ENCODE measurements at places on chromosomes 6 and 20.

DNA sequence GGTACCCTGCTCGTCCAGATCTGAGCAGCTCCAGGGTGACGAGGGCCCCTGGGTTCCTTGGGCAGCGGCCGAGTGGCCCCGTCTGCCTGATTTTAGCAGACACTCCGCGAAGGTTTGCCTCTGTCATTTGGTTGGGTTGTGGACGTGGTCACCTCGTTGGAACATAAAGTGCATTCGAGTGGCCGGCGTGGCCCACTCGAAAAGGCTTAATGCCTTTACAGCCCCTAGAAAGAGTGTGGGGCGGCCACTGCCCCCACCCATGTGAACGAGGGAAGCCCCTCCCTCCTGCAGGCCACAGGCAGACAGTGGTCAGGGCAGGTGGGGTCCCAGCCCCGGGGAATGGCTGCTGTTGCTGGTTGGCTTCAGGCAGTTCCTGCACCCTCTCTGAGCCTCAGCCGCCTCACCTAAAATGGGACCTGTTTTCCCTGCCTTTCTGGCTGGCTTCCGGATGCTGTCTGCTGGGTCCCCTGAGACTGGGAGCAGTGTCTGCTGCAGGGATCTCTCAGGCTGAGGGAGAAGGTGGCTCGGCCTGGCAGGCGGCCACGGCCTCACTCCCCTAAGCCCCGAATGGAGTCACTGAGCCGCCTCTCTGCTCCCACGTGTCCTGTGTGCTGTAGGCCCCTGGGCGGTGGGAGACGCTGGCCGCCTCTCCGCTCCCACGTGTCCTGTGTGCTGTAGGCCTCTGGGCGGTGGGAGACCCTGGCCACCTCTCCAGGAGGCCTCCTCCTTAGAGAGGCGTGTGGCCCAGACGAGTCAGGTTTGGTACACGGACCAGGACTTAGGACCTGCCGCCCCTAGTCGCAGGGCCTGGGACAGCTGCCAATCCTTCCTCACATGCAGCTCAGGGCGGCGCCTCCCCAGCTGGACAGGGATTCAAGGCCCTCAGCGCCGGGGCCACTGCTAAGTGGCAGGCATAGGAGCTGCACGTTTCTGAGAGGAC lies 233.0 kb downstream of the ERMARD start:
- peaks cover 3% of the 10 kb centered on the region for H3K4me1 ChIP-seq
- H3K27me3 ChIP-seq: peaks cover 3% of the 10 kb centered on the region
- no peak for DNase-seq

GRCh38 chr6:33202799-33203198 lies 1.7 kb upstream of the HSD17B8 start:
- H3K27ac ChIP-seq: no peak overlapping the region
- H3K4me3 ChIP-seq: peak overlapping the region; percentile 29
- H3K4me1 ChIP-seq: peaks cover 57% of the 10 kb centered on the region
- no peak for DNase-seq

- no peak overlapping the region for H3K4me3 ChIP-seq
- no peaks in the 10 kb centered on the region for H3K27me3 ChIP-seq
- peaks cover 3% of the 10 kb centered on the region for H3K4me1 ChIP-seq
- H3K36me3 ChIP-seq: no peaks in the 10 kb centered on the region
Measured at GRCh38 chr20:22385602-22386305, 198.6 kb downstream of the FOXA2 start.

DNA sequence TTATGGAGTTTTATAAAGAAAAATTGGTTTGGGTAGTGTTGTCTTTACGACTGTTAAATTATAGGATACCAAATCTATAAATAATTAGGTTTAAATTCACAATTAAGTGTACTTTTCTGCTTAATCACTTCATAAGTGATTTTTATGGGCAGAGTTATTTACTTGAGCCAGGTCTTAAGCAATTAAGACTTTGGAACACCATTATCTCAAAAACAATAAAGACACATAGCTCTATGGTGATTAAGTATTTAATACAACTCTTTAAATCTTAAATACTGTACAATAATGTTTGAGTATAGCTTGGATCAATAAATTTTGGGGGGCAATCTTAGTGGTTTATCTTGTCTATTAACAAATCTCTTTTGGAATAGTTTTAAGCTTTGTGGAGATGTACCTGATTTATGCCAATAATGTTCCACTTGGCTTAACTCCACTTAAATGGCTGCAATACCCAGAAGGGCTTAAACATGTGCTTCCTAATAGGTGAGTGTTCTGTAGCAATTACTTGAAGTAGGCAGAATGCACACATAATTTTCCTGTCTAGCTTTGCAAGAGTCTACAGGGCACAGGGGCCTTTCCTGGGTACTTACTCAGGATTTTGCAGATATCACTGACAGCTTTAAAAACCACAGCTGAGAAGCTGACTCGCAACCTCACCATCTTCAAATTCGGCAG lies 7.5 kb downstream of the FERMT1 start:
- H3K36me3 ChIP-seq: no peaks in the 10 kb centered on the region
- no peak overlapping the region for H3K27ac ChIP-seq
- DNase-seq: no peak
- no peak overlapping the region for H3K4me3 ChIP-seq

DNA sequence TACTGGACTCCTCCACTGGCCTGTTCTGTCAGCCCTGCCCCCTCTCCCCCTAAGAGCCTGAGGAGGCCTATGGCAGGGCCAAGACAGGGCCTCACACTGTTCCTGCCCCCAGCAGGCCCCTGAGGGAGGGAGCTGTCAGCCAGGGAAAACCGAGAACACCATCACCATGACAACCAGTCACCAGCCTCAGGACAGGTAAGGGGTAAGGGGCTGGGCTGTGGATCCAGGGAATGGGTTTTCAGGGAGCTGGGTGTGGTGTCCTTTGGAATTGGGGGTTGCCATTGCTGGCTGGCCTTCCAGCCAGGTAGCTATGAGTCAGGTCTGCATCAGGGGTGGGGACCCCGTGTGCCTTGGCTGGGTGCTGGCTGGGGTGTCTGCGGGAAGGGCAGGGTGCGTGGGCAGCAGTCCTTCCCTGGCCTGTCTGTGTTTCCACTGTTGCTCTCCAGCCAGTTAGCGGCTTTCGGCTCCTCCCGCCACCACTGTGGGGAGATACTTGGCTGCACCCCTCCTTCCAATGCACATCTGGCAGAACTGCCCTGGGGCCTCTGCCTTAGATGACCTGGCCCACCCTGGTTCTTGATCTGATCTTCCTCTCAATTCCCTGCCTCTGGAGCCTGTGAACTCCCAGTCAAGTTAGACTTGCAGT lies 3.9 kb downstream of the SLC29A1 start:
- H3K27me3 ChIP-seq: no peaks in the 10 kb centered on the region
- H3K27ac ChIP-seq: no peak overlapping the region
- no peaks in the 10 kb centered on the region for H3K36me3 ChIP-seq
- peaks cover 15% of the 10 kb centered on the region for H3K4me1 ChIP-seq
- H3K4me3 ChIP-seq: no peak overlapping the region

GRCh38 chr6:63527658-63528514 lies 44.4 kb upstream of the LOC128125822 start:
- H3K4me3 ChIP-seq: no peak overlapping the region
- peaks cover 4% of the 10 kb centered on the region for H3K4me1 ChIP-seq
- H3K36me3 ChIP-seq: no peaks in the 10 kb centered on the region
- no peak overlapping the region for H3K27ac ChIP-seq
- H3K27me3 ChIP-seq: no peaks in the 10 kb centered on the region
- DNase-seq: no peak

DNA sequence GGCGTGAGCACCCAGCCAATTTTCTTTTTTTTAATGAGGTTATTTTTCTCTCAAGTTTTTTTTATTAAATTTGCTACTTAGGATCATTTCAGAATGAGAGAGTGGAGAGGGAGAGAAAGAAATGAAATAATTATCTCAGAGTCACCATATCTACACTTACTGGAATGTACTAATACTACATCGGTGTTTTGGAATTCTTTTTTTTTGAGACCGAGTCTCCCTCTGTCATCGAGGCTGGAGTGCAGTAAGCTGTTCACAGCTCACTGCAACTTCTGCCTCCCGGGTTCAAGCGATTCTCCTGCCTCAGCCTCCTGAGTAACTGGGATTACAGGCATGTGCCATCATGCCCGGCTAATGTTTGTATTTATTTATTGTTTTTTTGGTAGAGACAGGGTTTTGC lies 27.8 kb downstream of the ANKRD6 start:
- no peak for DNase-seq
- peaks cover 4% of the 10 kb centered on the region for H3K36me3 ChIP-seq
- H3K4me1 ChIP-seq: no peaks in the 10 kb centered on the region
- H3K27me3 ChIP-seq: no peaks in the 10 kb centered on the region
- H3K27ac ChIP-seq: no peak overlapping the region

DNA sequence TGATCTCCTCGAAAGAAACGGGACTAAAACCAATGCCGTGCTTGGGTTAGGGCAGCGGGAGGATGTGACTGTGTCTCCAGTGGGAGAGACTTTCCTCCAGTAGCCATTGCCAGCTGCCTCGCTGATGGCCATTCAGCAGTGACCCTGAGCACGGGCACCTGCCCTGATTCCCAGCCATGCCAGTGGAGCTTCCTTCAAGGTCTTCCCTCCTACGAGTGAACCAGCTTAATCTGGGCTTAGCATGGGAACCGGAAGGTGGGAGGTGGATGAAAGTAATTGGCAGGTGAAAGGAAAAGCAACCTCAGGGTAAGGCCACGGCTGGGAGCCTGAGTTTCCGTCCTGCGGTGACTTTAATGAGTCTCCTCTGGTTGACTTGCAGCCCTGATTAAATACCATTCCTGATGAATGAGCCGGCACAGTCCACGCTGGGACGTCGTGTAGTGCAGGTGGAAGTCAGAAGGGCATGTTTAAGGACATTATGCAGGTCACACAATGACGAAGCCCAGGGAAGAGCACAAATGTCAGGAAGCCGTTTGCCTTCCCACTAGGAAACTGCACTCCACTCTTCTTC lies 813.5 kb downstream of the QKI start:
- no peaks in the 10 kb centered on the region for H3K4me1 ChIP-seq
- H3K36me3 ChIP-seq: no peaks in the 10 kb centered on the region
- DNase-seq: no peak
- H3K27ac ChIP-seq: no peak overlapping the region
- no peak overlapping the region for H3K4me3 ChIP-seq
- no peaks in the 10 kb centered on the region for H3K27me3 ChIP-seq

GRCh38 chr20:56316051-56316450 lies 42.7 kb upstream of the FAM210B start:
- peaks cover 13% of the 10 kb centered on the region for H3K27me3 ChIP-seq
- H3K4me3 ChIP-seq: no peak overlapping the region
- no peaks in the 10 kb centered on the region for H3K4me1 ChIP-seq

DNA sequence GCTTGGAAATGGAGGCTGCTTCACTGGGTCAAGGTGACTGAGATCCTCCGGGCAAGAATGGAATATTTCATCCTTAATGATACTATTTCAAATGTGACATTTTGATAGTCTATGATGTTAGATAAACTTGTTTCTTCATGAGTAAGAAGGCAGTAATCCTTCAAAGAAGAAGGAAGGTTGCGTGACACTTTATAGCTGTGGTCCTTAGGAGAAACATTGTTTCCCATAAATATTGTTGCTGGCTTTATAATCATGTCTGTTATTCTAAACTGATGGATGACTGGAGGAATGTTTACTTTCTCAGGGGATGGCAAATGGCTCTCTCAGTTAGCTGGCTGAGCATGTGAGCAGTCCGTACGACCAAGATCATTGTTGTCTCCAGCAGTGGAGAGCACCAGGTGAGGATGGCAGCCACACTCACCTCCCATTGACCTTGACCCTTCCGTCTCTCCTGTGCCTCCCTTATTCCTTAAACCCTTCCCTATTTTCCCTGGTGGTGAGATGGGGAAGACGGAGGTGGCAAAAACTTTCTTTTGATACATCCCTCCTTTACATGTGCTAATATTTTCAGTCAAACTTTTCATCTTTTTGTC lies 171.2 kb upstream of the OLIG3 start:
- H3K4me3 ChIP-seq: no peak overlapping the region
- H3K27me3 ChIP-seq: peaks cover 6% of the 10 kb centered on the region
- no peaks in the 10 kb centered on the region for H3K36me3 ChIP-seq

DNA sequence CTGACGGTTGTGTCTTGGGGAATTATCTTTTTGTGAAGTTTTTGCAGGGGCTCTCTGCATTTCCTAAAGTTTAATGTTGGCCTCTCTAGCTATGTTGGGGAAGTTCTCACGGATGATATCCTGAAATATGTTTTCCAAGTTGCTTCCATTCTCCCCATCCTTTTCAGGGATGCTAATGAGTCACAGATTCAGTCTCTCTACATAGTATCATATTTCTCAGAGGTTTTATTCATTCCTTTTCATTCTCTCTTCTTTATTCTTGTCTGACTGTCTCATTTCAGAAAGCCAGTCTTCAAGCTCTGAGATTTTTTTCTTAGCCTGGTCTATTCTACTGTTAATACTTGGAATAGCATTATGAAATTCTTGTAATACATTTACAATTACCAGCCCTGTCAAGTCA lies 61.3 kb downstream of the UNC5CL start:
- peaks cover 2% of the 10 kb centered on the region for H3K36me3 ChIP-seq
- no peak for DNase-seq
- H3K27ac ChIP-seq: no peak overlapping the region
- H3K27me3 ChIP-seq: peaks cover 34% of the 10 kb centered on the region
- no peaks in the 10 kb centered on the region for H3K4me1 ChIP-seq
- H3K4me3 ChIP-seq: no peak overlapping the region

DNA sequence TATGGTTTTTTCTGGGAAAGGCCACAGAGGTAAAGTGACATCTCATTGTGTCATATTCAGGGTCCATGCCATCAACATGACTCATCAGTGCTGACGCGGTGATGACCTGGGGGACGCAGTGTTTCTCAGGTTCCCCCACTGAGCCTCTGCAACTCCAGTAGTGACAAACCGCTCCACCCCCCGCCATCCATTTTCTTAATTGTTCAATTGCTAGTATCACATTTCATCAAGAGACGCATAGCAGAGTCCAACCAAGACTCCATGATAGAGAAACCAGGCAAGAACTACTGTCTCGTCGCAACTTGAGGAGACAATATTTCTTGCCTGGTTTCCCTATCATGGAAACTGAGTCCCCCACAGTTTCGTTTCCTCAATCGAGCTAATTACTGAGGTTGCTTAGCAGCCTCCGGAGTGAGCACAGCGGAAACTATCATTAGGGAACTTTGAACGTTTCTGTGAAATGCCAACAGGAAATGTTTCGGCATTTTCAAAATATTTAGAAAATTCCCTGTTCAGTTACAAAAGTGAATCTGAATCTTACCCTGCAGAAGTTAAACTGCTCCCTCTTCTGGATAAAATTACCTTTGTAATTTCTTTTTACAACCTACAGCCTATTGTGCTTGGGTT lies 12.2 kb upstream of the SERPINB1 start:
- peak overlapping the region; percentile 97 for H3K27ac ChIP-seq
- H3K4me1 ChIP-seq: peaks cover 42% of the 10 kb centered on the region
- peaks cover 4% of the 10 kb centered on the region for H3K36me3 ChIP-seq
- H3K4me3 ChIP-seq: peak overlapping the region; percentile 71

DNA sequence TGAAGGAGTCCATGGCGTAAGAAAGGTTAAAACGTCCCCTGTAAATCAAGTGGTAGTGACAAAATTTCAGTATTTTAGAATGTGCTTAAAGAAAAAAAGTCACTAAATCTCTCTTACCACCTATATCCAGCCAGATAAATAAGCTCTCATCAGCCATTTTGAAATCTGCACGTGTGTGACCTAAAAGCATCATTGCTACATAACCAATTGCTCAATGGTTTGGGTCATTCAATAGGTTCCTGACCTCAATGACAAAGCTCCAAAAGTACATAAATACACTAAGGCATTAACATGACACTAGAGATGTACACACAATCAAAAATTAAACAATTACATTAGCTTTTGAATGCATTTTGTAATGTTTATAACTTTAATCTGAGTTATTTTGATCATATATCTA lies 272.4 kb downstream of the GMDS start:
- peaks cover 7% of the 10 kb centered on the region for H3K4me1 ChIP-seq
- no peak for DNase-seq
- H3K27me3 ChIP-seq: no peaks in the 10 kb centered on the region
- H3K27ac ChIP-seq: no peak overlapping the region
- H3K36me3 ChIP-seq: peaks cover 4% of the 10 kb centered on the region

GRCh38 chr20:57654363-57654997 lies 34.3 kb upstream of the ZBP1 start:
- no peak overlapping the region for H3K4me3 ChIP-seq
- peak; percentile 68 for DNase-seq
- H3K36me3 ChIP-seq: peaks cover 20% of the 10 kb centered on the region
- no peaks in the 10 kb centered on the region for H3K27me3 ChIP-seq

Measured in memory B cell (primary cell).